ENCODE measurements at places on chromosomes 1 and 21.

- DNase-seq: peak; percentile 38
Observed at GRCh38 chr1:58699011-58699762, 675 bp downstream of the MYSM1 start.

GRCh38 chr1:8698012-8698630 is 119.3 kb downstream of the RERE start:
- no peak for DNase-seq

DNA sequence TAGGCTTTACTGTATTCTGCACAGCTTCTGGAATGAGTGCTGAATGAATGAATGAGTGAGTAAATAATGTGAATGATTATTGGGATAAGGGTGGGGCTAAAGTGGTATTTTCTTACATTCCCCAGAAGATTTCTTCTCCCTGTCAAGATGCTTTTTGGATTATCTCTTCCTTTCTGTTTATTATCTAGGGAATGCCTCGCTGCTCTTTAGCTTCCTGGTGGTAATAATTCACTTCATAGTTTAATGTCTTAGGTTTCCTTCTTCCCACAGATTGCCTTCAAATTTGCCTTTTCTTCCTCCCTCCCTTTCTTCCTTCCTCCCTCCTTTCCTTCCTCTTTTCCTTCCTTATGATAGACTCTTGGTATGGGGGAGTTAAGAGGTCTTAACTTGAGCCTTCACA is 24.0 kb downstream of the DDR2 start:
- no peak for DNase-seq

GRCh38 chr1:55128418-55128995 is 86.7 kb downstream of the USP24 start:
- DNase-seq: no peak

- no peak for DNase-seq
Observed at GRCh38 chr1:174911606-174912005, 88.1 kb upstream of the CACYBP start.

- DNase-seq: peak; percentile 62
Observed at GRCh38 chr1:58815686-58816071, 31.8 kb upstream of the JUN start.

- no peak for DNase-seq
Observed at GRCh38 chr1:88976235-88976634, 16.2 kb downstream of the KYAT3 start.

DNA sequence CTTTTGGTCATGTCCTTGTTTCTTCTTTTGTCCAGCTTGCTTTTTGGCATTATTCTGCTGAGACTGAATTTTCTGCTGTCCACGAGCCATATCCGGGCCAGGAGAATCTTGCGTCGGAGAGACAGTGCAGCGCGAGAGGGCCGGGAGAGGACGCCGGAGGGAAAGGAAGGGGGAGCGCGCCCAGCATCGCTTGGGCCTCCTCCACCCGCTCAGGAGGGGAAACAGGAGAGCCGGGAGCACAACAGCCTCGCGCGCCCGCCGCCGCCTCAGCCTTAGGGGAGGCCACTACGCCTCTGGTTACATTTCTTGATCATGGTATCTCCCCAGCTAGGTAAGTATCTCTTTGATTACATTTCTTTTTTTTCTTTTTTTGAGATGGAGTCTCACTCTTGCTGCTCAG is 7.4 kb upstream of the DEGS1 start:
- DNase-seq: no peak

GRCh38 chr1:210280221-210280620 is 47.6 kb downstream of the SERTAD4 start:
- DNase-seq: no peak

GRCh38 chr1:59318271-59318860 is 21.5 kb downstream of the FGGY start:
- no peak for DNase-seq

GRCh38 chr1:88877911-88878310 is 13.5 kb downstream of the GTF2B start:
- DNase-seq: no peak

- DNase-seq: no peak
Observed at GRCh38 chr1:202247837-202248795, 54.5 kb downstream of the LGR6 start.

- DNase-seq: peak; percentile 45
Observed at GRCh38 chr21:38241029-38241740, 15.6 kb upstream of the KCNJ15 start.

DNA sequence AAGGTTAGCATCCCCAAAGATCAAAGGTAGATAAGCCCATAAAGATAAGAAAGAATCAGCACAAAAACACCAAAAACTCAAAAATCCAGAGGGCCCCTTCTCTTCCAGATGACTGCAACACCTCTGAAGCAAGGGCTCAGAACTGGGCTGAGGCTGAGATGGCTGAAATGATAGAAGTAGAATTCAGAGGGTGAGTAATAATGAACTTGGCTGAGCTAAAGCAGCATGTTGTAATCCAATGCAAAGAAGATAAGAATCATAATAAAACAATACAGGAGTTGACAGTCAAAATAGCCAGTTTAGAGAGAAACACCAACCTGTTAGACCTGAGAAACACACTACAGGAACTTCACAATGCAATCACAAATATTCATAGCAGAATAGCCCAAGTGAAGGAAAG is 406.9 kb upstream of the CXADR start:
- DNase-seq: no peak

GRCh38 chr1:165487921-165488320 is 43.0 kb upstream of the RXRG start:
- DNase-seq: no peak

DNA sequence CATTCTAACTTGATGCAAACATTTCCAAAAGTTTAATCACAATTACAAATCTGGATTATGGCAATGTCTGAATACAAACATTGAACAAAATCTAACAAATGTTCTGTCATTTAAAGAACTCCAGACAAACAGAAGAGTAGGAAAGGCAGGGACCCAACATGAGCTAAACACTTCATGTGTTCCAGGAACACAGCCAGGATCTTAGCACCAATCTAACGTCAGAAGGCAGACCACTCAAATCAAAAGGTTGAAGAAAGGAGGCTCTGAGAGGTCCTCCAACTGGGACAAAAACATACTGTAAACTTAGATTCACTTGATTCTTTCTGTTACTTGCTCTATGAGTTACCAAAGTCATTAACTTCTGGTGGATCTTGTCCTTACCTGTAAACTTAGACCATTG is 374.0 kb downstream of the NEGR1 start:
- no peak for DNase-seq

DNA sequence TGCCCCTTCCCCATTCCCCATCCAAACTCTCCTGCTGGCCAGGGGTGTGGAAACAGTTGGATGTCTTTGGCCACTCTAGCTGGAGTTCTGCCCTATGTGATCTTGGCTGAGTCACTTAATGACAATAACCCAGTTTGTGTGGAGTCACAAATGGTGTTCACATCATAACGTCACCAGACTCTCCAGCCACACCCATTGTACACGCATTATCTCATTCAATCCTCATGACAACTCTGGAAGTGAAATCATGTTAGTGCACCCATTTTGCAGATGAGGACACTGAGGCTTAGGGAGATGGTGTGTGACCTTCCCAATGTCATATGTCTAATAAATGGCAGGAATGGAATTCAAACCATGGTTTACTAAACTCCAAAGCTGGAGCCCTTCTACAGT is 1.2 kb upstream of the CDA start:
- no peak for DNase-seq
